NCI-H146 (cell line): ENCODE measurements at places on chromosomes 1 and 21.

DNA sequence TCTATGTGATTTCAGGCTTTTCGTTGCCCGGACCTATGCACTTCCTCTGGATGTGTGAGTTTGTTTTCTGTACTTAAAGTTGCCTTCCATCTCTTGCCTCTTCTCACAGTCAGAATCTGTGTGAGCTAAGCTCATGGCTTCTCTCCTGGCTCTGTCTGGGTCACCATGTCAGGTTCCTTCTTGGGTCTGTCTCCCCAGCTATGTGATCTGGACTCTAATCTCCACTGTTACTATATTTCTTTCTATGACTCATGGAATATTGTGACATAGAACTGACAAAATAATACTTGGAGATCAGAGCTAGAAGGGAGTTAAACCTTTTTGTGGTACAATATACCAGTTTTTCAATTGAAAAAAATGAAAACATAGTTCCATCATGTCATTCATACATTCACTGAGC, 172.7 kb upstream of the FGGY start:
- DNase-seq = no peak

DNA sequence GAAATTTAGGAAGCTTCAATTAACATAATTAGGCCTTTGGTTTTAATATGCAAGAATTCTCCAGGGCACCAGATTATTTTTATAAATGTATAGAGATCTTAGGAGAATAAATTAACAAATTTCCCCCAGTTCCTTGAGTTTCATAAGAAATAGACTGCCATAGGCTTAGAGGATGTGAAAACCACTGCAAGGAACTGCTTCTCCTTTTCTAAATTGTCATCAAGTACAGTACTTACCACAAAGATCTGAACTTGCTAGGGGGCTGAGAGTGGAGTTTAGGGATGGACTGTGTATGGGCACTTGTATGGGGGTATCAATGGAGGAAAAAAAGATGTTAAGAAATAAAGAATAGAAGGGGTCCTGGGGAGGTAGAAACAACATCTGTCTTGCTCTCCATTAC, 31.1 kb downstream of the LHX8 start:
- no peak for DNase-seq

GRCh38 chr1:161506336-161507223, 1.3 kb downstream of the FCGR2A start:
- DNase-seq = no peak

DNA sequence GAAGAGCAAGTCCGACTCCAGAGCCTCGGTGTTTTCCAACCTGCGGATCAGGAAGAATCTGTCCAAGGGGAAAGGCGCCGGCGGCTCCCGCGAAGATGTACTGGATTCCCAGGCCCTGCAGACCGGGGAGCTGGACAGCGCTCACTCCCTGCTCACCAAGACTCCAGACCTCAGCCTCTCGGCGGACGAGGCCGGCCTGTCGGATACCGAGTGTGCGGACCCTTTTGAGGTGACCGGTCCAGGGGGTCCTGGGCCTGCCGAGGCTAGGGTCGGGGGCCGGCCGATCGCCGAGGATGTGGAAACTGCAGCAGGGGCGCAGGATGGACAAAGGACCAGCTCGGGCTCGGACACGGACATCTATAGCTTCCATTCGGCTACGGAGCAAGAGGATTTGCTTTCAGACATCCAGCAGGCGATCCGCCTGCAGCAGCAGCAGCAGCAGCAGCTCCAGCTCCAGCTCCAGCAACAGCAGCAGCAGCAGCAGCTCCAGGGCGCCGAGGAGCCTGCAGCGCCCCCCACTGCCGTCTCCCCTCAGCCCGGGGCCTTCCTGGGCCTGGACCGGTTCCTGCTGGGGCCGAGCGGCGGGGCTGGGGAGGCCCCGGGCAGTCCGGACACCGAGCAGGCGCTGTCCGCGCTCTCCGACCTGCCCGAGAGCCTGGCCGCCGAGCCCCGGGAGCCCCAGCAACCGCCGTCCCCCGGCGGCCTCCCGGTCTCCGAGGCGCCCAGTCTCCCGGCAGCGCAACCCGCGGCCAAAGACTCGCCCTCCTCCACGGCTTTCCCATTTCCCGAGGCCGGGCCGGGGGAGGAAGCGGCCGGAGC, 827 bp downstream of the FMN2 start:
- DNase-seq = peak; percentile 78

DNA sequence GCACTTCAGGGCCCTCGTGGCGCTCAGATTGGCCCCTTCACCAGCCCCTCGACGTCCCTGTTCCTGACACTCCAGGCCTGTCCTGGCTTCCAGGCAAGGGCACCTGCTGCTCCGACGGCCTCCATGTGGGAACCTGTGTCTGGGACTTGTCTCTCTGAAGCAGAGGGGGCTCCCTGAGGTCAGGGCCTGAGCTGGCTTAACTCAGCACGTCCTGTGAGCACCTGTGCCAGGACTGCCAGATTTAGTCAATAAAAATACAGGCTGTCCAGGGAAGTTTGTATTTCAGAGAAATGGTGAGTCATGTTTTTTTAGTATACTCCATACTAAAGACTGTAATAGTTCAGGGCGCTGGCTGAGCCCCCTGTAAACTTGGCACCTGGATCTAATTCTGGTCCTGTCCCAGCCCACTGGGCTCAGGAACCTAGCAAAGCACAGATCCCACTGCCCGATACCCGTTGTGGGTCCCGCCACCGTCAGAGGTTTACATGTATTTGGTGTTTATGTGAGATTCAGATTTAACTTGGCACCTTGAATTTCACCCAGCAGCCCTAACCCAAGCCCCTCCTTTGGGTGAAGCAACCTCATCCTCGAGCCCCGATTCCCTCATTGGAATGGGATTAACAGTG, 109.9 kb upstream of the IFFO2 start:
- no peak for DNase-seq

DNA sequence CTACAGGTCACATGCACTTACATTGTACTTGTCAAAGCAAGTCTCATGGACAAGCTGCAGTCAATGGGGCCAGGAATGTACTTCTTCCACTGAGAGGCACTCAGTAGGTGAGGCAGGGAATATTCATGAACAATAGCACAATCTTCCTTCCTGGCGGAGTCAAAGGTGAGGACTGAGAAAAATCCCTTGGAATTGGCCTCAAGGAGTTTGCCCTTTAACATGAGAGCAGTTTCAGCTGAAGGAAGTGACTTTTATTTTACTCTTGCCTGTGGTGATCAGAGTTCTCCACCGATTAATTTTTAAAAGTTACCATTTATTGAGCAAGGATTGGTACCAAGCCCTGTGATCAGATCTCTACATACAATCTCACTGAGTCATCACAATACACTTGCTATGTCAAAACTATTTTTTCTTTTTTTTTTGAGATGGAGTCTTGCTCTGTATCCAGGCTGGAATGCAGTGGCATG, 11.2 kb upstream of the AK2 start:
- DNase-seq = no peak

- no peak for DNase-seq
Observed at GRCh38 chr1:55320891-55321290, 105.7 kb upstream of the USP24 start.

DNA sequence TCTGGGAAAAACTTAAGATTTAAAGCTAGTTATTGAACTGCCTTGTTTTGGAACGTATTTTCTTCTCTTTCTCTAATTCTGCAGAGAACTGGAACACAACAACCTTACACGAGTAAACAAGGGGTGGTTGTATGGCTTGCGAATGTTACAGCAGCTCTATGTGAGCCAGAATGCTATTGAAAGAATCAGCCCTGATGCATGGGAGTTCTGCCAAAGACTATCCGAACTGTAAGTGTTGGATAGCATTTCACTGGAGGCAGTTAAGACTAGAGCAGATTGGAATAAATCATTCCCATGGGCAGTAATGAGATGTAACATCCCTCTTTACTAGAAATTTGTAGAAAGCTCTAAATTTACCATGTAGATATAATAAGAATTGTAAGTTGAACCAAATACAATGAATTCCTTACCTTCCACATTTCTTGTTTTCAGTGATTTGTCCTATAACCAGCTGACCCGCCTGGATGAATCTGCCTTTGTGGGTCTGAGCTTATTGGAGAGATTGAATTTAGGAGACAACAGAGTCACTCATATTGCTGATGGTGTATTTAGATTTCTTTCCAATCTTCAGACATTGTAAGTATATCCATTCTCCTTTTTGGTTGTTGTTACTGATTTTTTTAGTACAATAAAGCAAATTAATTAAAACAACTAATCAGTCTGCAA, 22.9 kb downstream of the LRIG2 start:
- no peak for DNase-seq

DNA sequence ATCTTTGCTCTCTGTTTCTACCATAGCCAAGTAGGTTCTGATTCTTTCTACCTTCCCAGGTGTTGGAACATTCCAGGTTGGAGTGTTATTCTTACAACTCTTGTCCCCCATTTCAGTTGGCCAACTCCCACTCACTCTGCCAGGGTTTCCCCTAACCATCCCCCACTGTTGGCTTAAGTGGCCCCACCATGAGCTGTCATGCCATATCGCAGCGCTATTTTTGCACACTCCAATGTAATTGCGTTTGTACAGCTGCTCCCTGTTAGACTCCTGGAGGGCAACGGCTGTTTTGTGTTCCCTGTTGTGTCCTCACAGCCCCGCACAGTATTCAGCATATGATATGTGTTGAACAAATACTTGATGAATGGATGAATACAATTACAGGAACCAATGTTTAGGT, 117.7 kb upstream of the ETS2 start:
- peak; percentile 98 for DNase-seq
